ENCODE measurements at places on chromosomes 1 and 21. TPM values are rescaled to one million over a fixed set of nuclear protein-coding genes. Genes with fewer than 3 reads are reported as not detected.
A peak's percentile ranks its signal among the peaks of the same experiment; 100 is the strongest.

C1QC gene
- not detected for total RNA-seq

BACE2 gene
- total RNA-seq: 33.4 TPM

DNA sequence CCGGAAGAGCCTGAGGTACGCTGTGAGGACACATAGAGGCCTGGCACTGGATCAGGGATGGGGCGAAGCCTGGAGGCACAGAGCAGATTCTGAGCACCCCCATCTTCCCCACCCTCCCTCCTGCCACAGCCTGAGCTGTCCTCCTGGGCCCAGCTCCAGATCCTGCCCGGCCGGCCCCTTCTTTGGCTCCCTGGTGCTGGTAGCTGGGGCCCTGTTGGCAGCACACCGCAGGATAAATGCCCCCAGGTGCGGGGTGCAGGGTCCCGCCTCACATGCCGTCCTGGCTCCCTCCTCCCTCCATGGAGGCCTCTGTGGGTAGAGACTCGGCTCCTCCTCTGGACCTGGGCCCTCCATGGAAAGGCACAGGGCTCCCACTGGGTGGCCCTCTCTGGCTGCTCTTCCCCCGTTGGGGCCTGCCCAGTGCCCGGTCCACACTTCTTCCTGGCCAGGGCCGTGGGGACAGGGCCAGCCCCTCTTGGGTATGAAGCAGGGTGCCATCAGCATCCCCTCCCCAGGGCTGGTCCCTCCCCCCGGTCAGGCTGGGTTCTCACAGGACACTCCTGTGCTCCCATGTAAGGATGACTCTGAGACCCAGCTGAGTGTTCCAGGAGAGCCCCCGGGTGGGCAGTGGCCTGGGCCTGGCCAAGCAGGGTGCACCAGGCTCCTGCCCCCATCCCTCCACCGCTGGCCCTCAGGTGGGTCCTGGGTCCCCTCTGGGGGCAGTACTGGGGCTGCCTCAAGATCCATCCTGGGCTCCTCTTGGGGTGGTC is 1.1 kb upstream of the OBSCN start:
- no peak for DNase-seq

DNA sequence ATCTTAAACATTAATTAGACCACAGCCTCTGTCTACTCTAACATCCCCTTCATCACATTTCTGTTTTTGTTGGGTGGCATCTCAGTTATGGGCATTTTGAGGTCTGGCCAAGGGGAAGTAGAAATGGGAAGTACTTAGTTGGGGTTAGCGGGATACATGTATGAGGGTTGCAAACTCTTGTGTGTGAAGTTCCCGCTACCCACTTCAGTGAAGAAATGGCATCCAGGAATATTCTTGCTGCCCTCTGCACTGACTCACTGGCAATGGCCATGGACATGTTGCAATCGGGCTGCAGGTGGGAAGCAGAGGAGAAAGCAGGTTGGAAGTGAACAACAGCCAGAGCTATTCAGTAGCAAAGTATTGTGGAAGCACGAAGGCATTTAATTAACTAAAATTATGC is 7.4 kb downstream of the CD48 start:
- DNase-seq: no peak

CFHR1 gene
- total RNA-seq: 0.50 TPM

NTRK1 gene
- total RNA-seq: not detected

TBX15 gene
- 0.99 TPM for total RNA-seq

KRTAP21-2 gene
- total RNA-seq: not detected

DNA sequence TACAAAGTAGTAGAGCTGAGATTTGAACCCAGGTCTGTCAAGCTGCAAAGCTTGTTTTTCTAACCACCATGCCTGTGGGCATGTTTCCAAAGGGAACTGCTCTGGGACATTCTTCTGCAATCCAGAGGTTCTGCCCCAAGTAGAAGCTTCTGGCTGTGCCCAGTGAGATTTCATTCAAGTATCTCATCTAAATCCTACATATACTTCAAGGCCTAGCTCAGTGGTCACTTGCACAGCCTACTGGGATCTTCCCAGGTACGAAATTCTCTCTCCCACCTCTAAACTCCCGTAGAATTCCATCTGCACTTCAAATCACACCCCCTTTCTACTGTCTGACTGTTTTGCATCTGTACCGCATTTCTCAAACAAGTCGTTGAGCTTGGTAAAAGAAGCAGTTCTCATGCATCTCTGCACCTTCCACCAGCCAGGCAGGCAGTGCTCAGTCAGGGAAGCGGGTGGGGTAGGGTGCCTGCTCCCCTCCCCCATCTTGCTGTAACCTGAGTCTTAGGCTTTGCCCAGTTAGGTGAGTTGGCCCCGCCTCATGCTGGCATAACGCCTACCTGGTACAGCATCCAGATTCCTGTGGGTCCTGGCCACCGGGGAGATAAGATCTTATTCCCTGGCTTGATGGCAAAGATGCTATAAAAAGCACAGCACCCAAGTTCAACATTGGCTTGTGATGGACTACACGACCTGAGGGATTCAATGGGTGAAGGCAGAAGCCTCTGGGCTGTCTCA is 13.5 kb downstream of the SLC9A1 start:
- no peak for DNase-seq

OR2T2 gene
- not detected for total RNA-seq

- DNase-seq: peak; percentile 28
Observed at GRCh38 chr1:63635681-63636080, 42.5 kb downstream of the PGM1 start.

GRCh38 chr1:55669293-55669692 is 454.1 kb upstream of the USP24 start:
- DNase-seq: peak; percentile 63

DNA sequence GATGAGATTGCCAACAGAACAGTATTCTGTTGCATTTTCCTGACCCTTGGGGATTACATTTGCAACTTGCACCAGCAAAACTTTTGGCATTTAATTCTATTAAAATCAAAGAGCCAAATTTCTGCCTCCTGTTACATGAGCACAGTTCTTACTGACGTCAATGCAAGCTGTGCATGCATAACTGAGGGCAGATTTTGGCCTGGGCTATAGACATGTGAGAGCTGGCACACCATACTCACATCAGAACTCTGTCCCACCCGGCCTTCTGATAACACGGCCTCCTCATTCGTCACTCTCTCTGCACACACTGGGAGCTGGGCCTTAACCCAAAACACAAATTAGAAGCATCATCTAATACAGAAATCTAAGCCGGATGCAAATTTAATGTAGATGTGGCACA is 31.5 kb downstream of the PAPPA2 start:
- no peak for DNase-seq

GRCh38 chr1:228415853-228416216 is 826 bp downstream of the TRIM17 start:
- DNase-seq: no peak

- DNase-seq: peak; percentile 28
Observed at GRCh38 chr1:101043776-101044175, 18.2 kb upstream of the DPH5 start.

DNA sequence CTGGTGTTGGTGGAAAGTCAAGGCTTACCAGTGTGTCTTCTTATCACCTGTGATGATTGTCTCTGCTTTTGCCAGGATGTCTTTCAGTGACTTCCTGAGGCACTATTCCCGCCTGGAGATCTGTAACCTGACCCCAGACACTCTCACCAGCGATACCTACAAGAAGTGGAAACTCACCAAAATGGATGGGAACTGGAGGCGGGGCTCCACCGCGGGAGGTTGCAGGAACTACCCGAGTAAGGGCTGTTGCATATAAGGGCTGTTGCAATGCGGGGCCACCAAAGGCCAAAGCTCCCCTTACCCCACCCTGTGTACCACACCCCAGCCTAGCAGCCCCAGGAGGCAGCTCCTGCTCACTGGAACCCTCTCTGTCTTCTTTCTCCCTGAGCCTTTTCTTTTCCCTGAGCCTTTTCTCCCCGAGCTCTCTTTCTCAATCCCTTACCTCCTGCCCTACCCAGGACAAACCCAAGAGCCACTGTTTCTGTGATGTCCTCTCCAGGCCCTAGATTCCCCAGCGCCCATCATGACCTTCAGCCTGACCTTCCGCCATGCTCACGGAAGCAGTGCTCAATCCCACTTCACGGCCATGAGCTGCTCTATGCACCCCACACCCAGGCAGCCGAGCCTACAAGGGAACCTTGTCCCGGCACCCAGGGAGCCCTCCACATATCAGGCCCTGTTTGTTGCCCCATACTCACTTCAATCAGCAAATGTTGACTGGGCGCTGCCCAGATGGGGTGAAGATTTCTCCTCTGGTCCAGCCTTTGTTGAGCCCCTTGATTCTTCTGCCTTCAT is 40.6 kb downstream of the CAPN2 start:
- DNase-seq: no peak

DNA sequence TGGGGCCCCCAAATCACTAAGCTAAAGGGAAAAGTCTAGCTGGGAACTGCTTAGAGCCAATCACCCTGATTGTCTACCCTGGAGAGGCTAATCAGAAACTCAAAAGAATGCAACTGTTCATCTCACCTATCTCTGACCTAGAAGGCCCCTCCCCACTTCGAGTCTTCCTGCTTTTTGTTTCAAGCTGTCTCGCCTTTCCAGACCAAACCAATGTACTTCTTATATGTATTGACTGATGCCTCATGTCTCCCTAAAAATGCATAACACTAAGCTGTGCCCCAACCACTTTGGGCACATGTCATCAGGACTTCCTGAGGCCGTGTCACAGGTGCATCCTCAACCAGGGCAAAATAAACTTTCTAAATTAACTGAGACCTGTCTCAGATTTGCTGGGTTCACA is 209.5 kb downstream of the APP start:
- no peak for DNase-seq

KHDRBS1 gene
- total RNA-seq: 56.0 TPM

- no peak for DNase-seq
Observed at GRCh38 chr1:154407198-154408091, 2.3 kb downstream of the IL6R start.

- DNase-seq: no peak
Observed at GRCh38 chr1:205272536-205272935, 44.8 kb downstream of the TMCC2 start.

- DNase-seq: no peak
Observed at GRCh38 chr21:45291613-45292398, 4.1 kb upstream of the POFUT2 start.

- DNase-seq: peak; percentile 85
Observed at GRCh38 chr1:115280064-115280463, 58.0 kb downstream of the NGF start.

DNA sequence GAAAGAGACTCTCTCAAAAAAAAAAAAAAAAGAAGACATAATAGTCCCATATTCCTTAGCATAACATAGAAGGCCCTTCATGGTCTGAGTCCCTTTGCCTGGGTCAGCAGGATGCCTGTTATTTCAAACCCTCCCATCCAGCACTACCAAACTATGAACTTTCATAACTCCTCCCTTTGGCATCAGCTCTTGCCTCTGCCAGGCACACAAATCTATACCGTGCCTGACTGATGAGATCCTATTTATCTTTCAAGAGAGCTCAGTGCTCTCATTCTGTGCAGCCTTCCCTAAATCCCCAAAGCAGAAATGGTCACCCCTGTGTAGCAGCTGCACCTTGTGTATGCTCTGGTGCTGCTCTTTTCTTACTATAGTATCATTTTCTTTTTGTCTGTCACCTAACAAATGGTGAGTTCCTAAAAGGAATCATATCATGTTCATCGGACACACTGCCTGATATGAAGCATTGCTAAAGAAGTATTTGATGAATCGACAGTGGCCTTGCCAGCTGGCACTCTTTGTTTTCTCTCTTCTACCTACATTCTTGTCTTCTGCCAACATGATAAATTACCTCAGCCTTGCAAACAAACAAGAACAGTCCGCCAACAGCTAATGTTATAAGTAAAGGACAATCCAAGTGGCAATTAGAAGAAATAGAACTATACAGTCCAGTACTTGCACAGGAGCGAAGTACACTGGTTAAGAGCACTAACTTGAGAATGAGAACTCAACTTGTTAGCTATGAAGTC is 29.9 kb downstream of the FMO4 start:
- no peak for DNase-seq

DNA sequence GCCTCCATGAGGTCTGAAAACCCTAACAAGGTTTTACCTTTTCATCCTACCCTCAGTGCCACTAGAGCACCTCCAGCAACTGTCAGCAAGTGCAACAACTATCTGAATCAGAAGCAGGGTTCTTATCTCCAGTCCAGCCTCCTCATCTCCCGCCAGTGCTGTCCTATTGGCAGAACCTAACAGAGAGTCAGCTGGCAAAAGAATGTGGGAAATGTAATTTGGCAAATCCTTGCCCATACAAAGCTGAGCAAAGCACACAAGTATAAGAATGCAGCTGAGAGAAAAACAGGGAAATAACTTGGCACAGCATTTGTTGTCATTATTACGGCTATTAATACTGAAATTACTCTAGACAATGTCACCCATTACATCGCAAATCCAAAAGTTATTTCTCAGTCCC is 124.2 kb downstream of the ATP6V1G3 start:
- DNase-seq: peak; percentile 75

- DNase-seq: peak; percentile 30
Observed at GRCh38 chr1:216119600-216119999, 303.6 kb downstream of the USH2A start.

GRCh38 chr1:180183426-180183825 is 28.8 kb downstream of the QSOX1 start:
- DNase-seq: no peak

OR2AK2 gene
- not detected for total RNA-seq

DNA sequence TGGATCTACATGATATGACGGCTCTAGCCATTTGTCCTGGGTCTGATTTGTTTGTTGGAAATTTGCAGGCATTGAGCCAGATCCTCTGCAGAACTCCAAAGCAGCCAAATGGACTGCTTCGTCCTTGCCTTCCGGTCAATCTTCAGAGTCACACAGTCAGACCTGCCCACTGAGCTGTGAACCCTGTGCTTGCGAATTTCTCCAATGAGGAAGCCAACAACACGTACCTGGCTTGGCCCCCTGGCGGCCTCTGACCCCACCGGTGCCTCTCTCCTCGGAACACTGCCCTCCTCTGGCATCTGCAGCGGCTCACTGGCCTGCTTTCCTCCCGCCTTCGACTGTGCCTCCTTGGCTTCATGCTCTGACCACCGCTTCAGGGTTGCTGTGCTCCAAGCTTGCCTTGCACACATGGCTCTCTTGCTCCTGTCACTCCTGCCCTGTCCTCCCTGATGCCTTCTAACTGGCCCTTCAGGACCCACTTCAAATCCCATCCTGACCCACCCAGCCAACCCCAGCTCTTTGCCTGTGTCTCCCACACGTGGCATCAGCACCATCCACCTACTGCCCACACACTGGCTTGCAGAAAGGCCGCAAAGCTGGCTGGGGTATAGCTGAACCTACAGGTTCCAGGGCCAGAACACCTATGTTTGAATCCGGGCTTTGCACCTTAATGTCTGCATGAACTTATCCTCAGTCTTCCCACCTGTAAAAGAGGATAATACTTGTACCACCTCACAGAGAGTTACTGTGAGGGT is 128.2 kb downstream of the KCNN3 start:
- no peak for DNase-seq

GRCh38 chr1:39928809-39929587 is 25.9 kb upstream of the MFSD2A start:
- no peak for DNase-seq

DNASE2B gene
- total RNA-seq: not detected

DNA sequence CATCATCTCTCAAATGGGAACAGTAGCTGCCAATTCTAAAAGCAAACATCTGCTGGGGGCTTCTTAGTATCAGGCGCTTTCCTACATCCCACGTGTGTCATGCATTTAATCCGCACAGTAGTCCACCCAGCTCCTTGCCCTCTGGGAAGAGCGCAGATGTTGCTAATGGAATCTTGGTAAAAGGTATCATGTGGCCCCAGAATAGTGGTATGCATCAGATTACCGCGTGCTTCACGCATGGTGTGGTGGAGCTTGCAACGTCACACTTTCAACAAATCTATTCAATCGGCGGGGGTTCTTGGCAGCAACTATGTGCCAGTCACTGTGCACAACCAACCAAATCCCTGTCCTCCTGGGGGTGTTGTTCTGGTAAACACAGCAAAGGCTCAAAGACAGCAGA is 141.0 kb downstream of the HIVEP3 start:
- no peak for DNase-seq

Measured in fibroblast of lung (primary cell).